Anterior cingulate cortex (tissue), 58 donors: ENCODE measurements at places on chromosomes 3 and 15.

- DNase-seq: no peak
Measured at GRCh38 chr3:143720381-143720780, 127.9 kb downstream of the SLC9A9 start.

GRCh38 chr3:126116526-126116925 lies 32.6 kb upstream of the SLC41A3 start:
- no peak for DNase-seq

DNA sequence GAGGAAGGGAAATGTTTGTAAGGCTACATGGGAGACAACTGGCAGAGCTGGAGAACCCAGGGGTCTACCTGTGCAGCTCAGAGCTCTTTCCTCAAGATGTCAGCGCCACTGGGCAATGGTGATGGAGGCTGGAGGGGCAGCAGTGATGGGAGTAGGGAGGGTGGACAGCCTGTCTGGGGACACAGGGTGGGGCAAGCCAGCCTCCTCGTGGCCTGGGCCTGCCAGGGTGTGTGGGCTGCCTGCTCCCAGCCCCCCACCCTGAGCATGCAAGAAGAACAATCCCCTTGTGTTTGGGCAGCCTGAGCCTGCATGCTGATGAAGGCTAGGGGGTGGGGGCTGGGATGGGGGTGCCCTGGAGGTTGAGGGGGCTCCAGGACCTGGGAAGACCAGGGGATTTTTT lies 1.2 kb downstream of the PCBP4 start:
- peak; percentile 86 for DNase-seq

- DNase-seq: peak; percentile 54
Measured at GRCh38 chr3:40741729-40742128, 217.0 kb downstream of the ZNF621 start.

DNA sequence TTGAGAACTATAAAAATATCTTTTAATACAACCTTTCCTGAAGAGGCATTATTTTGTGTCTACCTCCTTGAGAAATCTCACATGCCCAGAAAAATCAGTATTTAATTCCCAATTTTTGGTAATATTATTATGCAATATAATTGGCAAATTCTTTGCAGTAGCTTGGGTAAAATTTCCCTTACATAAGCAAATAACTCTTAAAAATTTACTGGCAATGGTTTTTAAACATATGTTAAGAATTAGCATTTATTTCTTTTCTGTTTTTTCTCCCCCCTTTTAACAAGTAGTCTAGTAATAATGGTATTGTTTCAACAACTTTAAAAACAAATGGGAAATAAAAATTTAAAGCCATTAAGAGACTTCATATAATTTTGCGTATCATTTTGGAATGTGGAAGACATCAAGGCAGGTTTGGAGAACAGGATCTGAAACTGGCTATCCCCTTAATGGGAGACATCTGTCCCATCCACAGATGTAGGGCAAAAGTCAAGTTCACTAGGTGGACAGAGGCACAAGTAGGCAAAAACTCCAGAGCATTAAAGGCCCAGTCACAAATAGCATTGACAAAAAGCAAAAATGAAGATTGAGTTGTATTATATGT lies 89.6 kb upstream of the AADACL2 start:
- no peak for DNase-seq

GRCh38 chr15:71800190-71800589 lies 10.2 kb upstream of the NR2E3 start:
- no peak for DNase-seq

DNA sequence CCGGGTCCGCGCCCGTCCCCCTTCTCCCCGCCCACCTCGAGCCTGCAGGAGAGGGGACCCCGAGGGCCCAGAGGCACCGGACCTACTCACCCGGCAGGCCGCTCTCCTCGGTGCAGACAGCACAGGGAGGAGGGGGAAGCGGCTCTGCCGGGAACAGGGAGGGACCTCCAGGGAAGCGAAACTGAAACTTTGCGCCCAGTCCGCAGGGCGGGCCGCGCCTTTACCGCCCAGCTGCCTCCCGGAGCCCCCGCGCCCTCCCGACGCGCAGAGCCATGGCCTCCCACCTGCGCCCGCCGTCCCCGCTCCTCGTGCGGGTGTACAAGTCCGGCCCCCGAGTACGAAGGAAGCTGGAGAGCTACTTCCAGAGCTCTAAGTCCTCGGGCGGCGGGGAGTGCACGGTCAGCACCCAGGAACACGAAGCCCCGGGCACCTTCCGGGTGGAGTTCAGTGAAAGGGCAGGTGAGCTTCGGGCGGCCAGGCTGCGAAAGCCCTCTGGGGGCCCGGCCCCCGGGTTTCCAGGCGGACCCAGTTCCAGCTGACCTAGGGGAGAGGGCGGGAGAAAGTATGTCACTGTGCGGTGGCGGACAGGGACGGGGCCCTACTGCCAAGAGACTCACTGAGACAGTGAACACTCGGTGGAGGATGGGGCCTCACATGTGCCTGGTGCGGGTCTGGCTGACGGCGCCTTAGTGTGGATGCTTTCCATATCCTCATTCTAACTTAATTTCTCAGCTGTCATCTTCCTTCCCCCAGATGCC lies at the start of the genes DTX3L and PARP9:
Gene DTX3L, plus strand, starts transcription at position 184 of the 758 bp plus-strand sequence. Its CDS starts 89 bp downstream, at position 273.
Gene PARP9, minus strand, starts transcription at position 146 of the 758 bp plus-strand sequence. CDS start 4,680 bp downstream, outside the sequence.
- DNase-seq: peak; percentile 22

DNA sequence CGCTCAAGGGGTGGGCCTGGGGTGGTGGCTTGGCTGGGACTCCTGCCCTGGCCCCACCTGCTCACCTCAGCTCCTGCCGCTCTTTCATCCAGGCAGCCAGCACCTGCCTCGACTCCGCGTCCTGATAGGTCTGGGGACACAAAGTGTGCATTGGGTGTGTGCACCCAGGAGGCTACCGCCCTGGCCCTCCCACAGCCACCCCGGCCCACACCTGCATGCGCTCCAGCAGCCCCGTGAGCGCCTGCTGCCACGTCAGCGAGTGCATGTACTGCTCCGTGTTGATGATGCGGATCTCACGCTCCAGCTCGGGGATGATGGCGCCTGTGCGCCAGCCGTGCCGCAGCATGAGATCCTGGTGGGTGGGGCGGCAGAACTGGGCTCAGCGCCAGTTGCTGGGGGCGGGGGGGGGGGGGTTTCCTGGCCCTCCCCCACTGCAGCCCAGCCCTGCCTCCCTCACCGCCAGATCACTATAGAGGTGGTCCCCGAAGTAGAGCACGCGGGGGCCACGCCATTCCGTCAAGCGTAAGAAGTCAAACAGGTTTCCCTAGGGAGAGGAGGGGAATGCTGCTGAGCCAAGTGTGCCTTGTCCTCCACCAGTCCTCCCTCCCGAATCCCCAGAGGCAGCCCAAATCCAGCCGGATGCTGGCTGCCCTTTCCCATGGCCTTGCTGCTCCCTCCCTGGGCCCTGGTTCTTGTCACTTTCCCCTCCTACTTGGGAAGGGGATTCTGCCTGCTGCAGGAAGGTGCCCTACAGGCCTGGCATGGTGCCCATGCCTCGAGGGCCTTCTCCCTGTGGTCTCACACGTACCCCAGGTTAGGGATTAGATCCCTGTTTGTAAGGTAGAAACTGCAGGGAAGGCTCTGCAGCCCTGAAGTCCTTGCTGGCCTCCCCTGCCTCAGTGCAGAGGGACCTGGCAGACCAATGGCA lies 8.6 kb downstream of the NT5DC2 start:
- DNase-seq: no peak

- no peak for DNase-seq
Measured at GRCh38 chr3:176690083-176690869, 507.0 kb downstream of the TBL1XR1 start.

DNA sequence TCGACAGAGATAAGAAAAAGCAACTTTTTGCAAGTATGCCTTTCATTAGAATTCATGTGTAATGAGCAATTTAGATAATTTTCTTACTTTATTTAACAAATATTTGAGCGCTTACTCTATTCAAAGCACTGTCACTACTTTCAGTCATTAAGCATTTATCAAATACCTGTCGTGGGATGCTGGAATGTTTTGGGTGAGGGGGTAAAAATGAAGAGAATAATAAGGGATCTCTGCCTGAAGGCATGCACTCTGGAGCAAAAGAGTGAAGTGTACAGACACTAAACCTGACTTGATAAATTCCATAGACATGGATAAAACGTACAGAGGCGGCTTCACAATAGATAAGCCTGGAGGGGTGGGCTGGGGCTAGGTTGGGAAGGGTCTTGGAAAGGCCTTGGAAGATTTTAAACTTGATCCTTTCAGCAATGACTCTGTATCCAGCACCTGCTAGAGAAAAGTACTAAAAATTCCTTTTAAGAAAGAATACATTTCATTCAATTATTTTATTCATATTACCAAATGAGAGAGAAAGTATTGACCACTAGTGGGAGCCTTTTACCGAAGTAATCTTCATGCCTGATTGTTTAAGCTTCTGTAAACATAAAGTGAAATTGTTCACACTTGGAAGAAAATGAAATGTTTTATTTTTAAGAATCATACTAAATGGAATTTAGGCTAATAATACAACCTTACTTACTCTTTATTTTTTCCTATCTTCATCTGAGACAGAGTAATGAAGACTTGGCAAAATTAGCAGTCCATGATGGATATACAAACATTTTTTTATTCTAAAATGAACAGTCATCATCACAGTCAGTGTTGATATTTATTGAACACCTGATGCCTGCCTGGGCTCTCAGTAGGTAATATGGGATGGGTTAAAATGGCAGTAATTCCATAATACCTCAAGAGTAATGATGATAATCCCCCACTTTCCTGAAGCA lies 113.2 kb downstream of the PPP2R3A start:
- no peak for DNase-seq

GRCh38 chr3:116059421-116060096 lies 385.7 kb downstream of the LSAMP start:
- DNase-seq: no peak

- no peak for DNase-seq
Measured at GRCh38 chr3:39453134-39453533, 14.3 kb upstream of the MOBP start.

GRCh38 chr3:4512895-4513616 lies 19.9 kb downstream of the ITPR1 start:
- no peak for DNase-seq

DNA sequence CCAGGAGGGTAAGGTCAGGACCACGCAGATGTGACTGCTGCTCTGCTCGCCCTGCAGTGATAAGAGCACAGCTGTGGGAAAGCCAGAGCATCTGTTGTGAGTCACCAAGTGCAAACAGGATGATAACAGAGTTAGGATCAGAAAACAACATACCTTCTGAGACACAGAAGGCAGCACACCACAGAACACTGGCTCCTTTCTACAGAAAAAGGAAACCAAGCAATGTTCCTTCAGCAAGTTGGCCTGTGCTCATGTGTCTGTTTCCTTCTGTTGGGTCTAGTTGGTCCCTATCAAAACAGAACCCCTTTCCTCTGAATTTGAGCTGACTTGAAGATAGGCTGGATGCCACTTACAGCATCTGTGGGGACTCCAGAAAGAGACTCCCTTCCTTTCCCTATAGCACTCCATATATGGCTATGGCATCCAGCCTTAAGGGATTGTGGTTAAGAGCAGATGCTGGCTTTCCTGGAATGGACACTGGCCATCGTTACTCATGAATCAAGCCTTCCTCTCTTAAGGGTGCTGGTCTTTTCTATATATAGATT lies 440.7 kb upstream of the THBS1 start:
- DNase-seq: no peak

DNA sequence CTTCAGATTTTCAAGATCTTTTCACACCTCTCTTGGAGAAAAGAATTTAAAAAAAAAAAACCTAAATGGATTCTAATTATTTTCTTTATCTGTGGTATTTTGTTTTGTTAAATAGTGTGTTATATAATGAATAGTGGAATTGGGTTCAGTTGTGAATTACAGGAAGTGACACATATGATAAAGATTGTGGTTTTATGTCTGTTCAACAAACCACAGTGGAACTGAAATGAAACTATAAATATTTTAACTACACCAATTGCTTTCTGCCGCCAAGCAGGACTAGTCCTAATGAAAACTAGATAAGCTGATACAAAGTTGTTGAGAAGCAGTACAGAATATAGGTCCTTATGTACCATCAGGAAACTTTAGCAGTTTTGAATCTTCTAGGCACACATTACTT lies 121.6 kb downstream of the UBE2E2 start:
- DNase-seq: no peak

DNA sequence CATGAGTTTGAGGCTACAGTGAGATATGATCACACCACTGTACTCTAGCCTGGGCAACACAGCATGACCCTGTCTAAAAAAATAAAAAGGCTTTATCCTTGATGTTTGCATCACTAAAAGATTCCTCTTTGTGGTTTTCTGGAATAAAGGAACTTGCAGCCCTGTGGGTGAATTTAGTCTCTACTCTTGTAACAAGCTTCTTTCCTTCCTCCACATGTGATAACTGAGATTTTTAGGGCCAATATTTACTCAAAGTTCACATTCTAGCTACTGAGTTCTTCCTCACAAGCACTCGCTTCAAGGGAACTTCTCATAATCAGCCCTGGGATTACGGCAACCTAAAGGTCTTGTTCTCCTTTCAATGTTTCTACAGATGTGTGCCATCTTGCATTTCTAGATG lies 24.6 kb downstream of the COMMD2 start:
- no peak for DNase-seq

DNA sequence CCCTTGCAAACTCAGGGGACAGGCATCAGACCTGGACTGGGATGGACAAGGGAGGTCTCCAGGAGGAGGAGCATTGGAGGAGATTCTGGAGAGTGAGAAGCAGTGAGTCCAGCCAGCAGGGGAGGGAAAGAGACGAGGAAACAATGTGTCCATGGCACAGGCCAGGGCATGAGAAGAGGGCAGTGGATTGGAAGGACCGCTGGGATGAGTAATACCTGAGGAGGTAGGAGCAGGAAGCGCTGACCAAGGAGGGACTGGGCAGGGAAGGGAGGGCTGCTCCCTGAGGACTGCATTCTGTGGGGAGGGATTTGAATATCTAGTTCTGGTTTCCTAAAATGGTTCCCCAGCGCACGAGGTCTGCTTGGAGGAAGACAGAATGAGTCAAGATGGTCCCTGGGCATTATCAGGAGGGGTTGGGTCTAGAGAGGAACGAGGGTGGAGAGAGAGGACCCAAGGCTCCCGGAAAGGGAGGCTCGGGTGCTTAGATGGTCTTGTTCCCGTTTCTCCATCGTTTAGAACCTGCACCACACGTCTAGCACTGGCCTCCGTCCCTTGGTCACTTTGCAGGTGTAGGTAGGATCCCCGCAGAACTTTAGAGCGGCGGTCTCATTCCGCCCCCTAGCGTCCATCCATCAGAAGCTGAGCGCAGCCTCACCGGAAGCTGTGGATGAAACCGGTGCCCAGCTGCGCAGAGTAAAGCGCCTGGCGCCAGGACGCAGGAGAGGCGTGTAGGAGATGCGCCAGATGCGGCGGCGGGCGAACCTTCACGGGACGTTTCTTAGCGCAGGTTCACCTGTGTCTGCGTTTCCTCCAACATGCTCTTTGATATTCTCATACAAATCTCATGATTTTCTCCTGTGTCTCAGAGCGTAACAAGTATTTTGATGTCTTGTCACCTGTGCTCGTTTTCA lies 190.7 kb upstream of the NDN start:
- no peak for DNase-seq

DNA sequence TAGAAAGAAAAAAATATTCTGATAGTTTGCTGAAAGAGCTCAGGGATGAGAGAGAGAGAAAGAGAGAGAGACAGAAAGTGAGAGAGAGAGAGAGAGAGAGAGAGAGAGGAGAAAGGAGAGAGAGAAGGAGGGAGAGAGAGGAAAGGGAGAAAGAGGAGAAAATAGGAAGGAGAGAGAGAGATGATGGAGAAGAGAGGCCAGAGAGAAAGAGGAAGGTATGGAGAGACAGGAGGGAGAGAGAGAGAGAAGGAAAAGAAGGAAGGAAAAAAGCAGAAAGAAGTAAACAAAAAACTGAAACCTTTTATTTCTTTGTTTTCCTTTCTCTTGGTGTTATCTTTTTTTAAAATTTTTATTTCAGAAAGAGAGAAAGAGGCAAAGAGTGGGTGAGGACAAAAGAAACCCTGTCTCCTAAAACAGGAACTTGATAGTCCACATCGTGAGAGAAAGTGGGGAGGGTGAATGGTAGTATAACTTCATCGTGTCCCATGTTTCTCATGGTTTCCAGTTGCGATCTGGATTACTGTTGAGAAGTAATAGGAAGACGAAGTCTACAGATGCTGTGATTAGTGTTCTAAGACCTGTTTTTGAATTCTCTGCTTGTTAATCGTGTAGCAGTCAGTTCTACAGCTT lies 279.7 kb downstream of the LPP start:
- no peak for DNase-seq
